ENCODE measurements at places on chromosomes 2 and 18.

DNA sequence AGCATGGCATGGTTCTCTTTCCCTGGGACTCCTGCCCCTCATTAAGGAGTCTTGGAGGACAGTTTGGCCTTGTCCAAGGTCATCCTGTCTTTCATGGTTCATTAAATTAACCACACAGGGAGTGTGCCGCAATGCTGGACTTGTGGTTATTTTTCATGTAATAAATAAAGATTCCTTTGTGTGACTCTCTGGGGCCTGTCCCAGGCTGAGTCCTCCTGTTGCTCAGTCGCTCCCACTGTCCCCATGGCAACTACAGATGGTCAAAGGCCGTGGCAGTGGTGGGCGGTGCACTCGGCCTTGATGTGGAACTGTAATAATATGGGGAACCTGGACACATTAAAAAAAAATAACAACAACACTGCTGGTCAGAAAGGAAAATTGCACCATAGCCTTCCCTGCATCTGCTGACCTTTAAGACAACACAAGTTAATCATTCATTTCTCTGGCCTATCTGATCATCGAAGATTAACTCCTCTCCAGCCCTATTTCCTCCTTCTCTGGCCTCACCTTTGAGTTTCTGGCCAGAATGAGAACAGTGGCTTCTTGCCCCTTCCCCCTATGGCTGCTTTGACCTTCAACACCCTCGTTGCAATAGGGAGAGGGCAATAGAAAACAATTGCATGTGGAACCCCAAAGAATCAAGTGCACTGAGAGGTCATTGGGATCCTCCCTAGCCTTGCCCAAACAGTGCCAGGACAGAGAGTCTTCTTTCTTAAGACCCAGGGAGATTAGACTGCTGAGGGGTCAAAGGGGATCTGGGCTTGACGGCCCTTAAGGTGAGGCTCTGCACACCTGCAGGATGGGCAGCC is 44.7 kb downstream of the PSD4 start:
- no peak for DNase-seq

GRCh38 chr2:152485954-152486736 is 151.2 kb downstream of the FMNL2 start:
- DNase-seq = no peak

- no peak for DNase-seq
Measured at GRCh38 chr2:196849895-196850294, 40.7 kb upstream of the C2orf66 start.

DNA sequence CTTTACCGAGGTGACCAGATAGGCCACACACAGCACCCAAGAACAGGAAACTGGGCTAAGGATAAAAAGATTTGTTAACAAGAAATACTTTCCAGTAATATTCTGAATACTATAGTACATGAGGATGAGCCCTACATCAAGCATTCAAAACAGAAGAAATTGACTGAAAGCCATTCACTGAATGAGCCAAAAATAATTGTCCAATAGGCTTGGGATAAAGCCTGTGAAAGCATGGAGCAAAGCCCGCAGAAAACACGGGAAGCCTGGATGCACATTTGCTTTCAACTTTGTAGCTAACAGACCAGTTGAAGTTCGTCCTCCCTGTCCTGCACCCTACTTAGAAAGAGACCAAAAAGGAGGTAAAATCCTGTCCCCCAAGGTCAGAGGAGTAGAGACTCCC is 56.3 kb downstream of the DIPK1C start:
- no peak for DNase-seq

GRCh38 chr2:202278036-202278760 is 12.6 kb downstream of the NOP58 start:
- DNase-seq = peak; percentile 23

Measured in fibroblast of skin of left quadriceps (primary cell).